ENCODE measurements at places on chromosomes 3 and 15.

DNA sequence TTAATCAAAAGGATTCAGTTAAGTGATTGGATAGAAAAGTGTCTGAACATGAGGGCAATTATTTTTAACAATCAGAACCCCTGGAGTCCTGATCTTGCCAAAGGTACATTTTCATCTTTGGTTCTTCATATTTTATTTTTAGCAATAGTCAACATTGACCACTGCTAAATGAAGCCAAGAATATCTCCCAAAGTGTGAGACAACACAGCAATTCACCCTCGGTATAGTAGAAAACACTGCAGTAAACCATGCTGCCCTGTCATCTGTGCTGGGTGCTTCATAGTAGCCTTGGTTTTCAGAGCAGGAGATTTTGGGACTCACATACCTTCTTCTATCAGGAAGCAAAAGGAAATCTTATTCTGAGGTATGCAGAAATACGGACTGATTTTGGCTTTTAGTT, 47.2 kb upstream of the PARL start:
- no peak for DNase-seq

GRCh38 chr15:39125904-39126303, 455.0 kb upstream of the THBS1 start:
- DNase-seq: peak; percentile 7

DNA sequence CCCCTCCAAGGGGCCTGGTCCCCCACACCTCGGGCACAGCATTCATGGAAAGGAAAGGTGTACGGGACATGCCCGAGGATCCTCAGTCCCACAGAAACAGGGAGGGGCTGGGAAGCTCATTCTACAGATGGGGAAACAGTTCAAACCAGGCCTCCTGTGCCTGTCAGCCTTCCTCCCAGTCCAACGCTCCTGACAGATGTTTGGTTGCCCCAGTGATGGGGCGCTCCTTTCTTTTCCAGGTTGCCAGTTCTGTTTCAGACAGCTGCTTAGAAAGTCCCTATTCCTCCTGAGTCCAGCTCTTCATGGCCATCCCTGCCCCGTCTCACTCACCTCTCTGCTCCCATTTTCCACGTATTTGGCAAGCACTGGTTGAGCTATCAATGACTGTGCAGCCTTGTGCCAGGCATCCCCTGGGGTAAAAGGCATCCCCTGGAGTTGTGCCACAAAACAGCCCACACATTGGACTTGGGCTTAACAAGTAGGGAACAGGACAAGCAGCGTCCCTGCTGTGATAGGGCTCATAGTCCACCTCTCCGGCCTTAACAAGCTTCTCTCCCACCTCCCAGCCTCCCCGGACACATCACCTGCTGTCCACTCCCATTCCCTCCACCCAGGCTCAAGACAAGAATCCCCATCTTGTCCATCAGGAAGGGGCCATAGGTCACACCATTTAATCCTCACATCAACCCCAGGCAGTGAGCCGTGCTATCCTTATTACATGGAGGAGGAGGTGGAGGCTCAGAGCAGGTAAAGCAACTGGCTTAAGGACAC, 6.6 kb downstream of the OXTR start:
- no peak for DNase-seq

DNA sequence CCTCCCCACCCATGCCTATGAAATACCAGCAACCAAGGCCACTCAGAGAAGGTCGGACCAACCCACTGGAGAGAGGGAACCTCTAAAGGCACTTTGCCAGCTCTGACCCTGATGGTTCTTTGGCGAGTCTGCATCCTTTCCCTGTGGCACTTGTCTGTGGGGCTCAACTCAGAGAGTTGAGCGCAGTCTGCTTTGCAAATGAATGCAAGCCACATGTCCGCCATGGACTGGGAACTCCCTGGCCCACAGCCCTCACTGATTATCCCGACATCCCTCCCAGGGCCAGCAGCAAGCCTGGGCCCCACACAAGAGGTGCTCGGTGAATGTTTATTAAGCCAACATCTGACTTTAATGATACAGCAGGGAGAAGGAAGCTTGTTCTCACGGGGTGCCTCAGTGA, 55.5 kb upstream of the HES1 start:
- no peak for DNase-seq

GRCh38 chr15:86650094-86650493, 570.4 kb downstream of the AGBL1 start:
- DNase-seq: no peak

DNA sequence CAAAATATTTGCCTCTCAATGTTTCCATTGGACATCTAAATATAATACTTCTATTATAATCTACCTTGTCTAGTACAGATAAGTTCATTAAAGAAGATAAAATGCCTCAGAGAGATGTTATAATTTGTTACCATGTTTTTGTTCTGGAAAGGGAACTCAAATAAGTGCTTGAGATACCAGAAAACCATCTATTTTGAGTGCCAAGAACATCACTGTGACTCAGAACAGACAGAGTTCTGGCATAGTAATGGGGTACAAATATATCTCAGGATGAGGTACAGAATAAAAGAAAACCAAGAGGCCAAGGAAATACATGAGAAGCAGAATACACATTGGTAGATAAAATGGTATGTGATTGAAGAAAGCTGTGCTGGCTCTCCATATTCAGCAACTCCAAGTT, 58.9 kb downstream of the IMPG2 start:
- no peak for DNase-seq

DNA sequence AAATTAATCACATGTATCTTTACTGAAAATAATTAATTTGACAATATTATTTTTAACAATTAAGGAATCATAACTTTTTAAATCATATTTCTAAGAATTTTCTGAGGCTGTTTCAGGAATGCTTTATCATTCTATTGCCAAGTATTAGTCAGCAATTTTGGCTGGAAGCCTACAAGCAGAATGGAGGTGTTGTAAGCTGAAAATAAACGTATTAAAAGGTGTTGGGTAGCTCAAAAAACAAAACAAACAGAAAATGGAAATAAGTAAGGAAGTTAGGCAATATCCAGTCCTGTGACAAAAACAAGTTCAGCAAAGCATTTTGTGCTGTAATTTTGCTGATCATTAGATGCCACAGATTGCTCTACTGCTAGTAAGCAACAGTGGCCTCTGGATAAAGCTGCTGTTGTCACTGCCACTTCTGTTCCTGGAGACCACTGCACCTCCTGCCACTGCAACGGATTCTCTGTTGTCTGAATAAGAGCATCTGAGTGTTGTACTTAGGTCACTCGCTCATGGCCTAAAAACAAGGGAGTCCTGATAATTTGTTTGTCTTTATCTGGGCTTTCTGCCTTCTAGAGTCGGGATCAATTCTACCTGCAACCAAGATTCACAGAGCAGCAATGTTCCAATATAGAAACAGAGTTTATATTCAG, 63.5 kb upstream of the SLITRK3 start:
- no peak for DNase-seq

DNA sequence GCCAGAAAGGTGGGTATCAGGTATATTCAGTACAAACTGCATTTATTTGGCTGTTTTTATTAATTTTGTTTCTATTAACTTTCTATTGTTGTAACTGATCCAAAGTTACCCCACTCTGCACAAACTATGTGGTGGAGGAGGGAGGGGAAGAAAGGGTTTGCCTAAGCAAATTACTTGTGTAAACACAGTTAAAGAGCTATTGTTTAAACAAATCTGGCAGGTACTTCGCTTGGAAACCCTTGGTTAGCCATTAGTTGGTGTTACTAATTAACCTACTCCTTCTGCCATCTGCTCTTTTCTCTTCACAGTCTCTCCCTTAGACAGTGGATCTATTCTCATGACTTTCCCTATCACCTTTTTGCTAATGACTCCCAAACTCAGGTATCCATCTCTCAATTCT, 328.4 kb upstream of the NECTIN3 start:
- DNase-seq: no peak

DNA sequence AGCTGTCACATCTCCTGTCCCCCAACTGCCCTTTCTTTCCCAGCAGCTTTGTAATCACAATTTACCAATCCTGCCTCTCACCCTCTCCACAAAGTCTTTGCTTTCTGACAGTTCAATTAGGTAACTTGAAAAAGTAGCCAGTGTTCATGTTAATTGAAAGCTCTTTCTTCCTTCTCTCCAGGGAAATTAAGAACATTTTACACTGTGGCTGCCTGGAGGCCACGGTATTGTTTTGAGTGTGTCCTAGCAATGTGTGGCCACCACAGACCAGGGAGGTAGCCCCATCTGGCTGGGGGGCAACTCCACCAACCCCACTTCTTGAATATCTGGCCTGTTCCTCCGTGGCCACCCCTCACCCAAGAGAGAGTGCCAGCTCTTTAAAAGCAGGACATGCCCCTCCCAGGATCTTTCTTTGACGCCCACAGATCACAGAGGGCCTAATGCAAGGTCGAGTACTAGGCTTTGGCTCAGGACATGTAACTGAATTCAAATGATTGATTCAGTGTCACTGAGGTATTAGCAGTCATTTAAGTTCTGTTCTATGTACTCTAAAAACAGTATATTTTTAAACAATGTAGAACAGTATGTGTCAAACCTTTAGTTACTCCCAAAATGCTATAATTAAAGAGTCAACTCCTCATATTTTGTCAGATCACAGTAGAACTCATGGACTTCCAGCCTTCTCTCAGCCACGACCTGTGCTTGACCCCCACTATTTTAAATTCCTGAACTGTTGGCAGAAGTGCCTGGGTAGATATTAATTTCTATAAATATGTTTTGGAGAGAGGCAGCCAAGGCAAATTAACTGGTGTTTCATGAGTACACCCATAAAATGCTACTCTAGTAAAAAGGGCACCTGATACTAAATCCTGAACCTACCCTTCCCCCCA, 164.5 kb downstream of the TNIK start:
- DNase-seq: no peak

GRCh38 chr15:50247819-50248655, 17.5 kb downstream of the HDC start:
- DNase-seq: peak; percentile 54

DNA sequence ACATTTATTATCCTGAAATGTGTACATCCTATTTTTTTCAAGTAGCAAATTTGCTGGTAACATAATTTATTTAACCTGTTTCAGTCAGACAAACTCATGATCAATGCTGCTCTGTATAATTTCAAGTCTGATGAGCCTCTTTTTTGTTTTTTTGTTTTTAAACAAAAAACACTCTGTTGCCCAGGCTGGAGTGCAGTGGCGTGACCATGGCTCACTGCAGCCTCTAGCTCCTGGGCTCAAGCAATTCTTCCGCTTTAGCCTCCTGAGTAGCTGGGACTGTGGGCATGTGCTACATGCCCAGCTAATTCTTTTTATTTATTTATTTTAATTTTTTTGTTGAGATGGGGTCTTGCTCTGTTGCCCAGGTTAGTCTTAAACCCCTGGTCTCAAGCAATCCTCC, 40.1 kb upstream of the CAPN3 start:
- DNase-seq: no peak

DNA sequence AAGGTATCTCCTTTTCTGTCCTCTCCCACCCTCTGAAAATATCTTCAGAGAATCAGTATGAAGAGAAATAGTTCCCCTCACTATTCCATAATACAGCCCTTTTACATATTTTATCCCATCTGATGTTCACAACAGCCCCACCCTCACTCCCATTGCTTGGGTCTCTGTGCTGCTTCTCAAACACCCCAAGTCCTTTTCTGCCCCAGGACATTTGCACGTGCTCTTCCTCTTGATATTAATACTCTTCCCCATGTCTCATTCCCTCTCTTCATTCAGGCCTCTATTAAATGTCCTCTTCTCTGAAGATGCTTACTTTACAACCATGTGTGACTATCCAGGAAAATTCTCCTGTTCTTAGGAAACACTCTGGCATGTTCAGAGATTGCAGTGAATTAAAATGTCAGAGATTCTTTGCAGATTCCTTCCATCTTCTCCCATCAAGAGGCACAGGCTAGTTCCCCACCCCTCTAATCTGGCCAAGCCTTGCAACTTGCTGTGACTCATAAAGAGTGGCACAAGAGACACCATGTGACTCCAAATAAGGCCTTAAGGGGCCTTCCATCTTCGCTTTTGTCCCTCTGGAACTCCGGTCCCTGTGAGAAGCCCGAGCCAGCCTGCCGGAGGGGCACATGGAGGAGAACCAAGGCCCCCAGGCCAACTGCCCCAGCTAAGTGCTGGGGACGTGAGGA, 128.5 kb downstream of the CHSY1 start:
- DNase-seq: no peak

GRCh38 chr3:11236588-11237461, 35.4 kb upstream of the ATG7 start:
- DNase-seq: peak; percentile 56

GRCh38 chr3:102156426-102156825, 278.4 kb upstream of the ZPLD1 start:
- no peak for DNase-seq

DNA sequence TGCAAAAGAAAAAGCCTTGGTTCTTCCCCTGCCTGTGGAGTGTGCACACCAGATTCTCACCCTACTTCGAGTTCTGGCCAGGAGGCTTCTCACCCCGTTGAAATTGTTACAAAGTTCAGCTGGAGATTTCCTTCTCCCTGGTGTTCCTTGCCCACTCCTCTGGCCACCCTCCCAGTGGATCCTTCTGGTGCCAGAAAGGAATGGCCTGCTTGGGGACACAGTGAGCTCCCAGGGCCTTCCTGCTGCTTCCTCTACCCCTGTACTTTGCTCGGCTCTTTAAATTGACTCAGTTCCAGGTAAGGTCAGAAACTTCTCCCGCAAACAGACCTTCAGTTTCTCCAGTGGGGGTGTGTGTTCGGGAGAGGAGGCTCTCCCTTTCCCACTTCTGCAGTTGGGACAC, 140.1 kb upstream of the CFAP20DC start:
- no peak for DNase-seq

DNA sequence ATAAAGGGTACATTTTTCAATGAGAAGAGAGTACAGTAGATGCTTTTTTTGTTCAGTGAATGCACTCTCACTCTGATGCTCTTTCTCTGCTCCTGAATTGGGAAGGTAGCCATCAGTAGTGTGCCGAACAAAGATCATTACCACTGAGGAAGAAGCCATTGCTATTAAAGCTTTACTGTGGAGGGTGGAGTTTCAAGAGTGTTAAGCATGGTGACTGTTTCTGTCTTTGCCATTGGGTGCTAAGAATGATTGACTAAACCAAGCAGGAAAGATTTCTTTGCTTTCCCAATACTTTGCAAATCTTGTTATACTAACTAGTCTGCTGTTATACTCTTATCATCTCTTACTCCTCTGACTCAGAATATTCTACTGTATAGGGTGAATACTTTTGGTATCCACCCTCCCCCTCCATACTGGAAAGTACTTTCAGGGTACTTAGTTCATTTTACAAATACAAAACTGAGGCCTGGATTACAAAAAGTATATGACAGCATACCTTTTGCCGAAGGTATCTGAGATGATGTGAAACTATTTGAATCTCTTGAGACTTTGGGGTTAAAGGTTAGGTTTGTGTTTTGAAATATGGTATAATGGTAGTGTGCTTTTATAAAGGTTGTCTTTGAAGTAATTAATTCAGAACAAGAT, 1.7 kb downstream of the RAB11A start:
- no peak for DNase-seq

- no peak for DNase-seq
These were observed 272.3 kb downstream of the IL5RA start for GRCh38 chr3:2837910-2838309.

All from T-cell (primary cell).